ENCODE measurements at places on chromosomes 16 and 17.

DNA sequence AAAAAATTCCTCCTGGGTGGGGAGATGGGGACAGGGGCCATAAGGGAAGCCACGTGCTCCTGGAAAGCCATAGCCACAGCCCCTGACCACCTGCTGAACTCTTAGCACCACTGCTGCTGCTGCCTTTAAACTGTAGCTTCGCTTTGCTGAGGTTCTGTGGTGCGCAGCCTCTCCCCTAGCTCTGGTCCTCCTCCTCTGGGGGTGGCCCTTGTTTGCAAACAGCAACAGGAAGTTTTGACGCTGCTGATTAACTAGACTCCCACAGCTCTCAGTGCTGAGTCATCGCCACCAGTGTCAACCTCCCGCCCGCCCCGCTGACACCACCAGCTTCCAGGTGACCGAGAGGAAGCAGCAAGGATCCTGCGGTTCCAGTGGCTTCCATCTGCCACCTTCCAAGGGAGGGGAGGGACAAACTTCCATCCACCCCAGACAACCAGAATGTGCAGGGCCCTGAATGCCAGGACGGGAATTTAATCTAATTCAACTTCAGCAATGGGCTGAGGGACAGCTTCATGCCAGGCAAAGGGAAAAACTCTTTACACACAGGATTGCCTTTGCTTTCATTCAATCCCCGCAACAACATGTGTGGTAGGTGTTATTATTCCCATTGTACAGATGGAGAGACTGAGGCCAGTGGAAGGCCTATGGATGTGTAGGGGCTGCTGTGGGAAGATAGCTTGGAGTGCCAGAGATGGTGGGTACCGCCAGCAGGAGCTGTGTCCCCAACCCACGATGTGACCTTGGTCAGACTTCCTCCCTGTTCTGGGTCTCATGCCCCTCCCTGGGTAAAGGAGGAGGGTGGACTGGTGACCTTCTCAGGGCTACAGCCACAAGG is 8.1 kb upstream of the KIFC3 start:
- DNase-seq = peak; percentile 66

DNA sequence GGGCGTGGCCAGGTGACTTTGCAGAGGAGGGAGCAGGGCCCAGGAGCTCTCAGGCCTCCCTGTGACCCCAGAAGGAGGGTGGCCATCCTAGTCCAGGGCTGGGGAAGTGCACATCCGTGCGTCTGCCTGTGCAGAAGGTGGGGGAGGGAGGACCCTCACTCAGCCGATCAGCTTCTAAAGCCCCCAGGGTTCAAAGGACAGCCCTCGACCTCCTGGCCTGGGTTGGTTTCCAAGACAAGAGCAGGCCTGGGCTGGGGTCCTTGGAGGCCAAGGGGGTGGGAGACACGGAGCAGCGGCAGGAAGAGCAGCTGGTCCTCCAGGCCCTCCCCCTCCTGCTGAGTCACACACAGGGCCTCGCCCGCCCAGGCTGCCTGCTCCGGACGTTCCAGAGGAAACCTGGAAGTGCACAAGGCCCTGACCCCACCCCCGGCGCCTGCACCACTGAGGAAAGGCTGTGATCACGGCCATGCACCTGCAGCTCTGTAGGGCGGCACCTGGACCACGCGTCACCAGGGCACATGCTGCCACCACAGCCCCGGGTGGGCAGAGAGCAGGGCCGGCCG is 67.1 kb upstream of the ZNF469 start:
- DNase-seq = no peak

DNA sequence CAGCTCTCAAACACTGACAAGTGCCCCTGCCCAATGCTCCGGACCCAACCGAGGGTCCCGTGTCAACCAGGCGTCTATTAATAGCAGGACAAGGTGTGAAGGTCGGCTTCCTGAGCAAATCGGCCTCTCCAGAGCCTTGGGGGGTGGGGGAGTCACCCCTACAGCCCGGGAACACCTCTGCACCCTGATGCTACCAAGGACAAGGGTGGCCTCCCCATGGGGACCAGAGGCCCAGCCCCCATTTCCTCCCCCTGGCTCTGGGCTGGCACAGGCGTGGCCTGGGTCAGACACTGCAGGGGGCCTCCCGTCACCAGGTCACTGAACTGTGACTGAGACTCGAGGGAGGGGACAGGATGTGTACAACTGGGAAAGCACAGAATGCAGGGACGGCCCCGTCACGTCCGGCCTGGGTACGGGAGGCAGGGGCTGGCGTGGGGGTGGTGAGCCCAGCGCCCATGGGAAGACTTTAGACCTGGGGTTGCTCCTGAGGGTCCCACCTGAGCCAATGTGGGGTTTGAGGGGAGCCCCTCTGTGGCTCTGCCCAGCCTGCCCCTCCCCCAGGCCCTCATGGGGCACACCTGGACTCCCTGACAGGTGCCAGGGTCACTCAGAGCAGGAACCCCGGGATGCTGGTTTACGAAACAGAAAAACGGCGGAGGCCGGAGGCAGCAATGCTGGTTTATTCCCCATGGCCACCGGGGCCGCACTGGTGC is 579 bp upstream of the CYBA start:
- DNase-seq = no peak

- DNase-seq = peak; percentile 56
These were observed 10.2 kb upstream of the MRC2 start for GRCh38 chr17:62616993-62617893.

- DNase-seq = no peak
These were observed 19.8 kb downstream of the MAP2K4 start for GRCh38 chr17:12040478-12040877.

DNA sequence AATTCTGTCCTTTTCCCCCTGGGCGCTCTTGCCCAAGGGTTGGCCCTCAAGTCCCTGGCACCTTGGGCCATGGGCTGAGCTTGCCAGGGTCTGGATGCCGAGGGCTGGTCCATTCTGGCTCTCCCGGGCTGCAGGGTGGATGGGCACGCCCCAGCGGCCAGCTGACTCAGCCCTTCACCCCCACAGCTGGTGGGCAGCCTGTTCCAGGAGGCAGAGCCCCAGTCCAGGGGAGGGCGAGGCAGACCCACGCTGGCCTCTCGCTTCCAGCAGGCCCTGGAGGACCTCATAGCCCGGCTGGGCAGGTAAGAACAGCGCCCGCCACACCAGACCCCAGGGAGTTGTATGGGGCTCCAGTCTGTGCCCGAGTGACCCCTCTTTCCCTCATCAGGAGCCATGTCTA is 15.0 kb downstream of the MYO15B start:
- no peak for DNase-seq

- no peak for DNase-seq
These were observed 29.1 kb upstream of the SPNS2 start for GRCh38 chr17:4469552-4469951.

GRCh38 chr17:57294629-57295501 is 38.5 kb downstream of the MSI2 start:
- peak; percentile 83 for DNase-seq

DNA sequence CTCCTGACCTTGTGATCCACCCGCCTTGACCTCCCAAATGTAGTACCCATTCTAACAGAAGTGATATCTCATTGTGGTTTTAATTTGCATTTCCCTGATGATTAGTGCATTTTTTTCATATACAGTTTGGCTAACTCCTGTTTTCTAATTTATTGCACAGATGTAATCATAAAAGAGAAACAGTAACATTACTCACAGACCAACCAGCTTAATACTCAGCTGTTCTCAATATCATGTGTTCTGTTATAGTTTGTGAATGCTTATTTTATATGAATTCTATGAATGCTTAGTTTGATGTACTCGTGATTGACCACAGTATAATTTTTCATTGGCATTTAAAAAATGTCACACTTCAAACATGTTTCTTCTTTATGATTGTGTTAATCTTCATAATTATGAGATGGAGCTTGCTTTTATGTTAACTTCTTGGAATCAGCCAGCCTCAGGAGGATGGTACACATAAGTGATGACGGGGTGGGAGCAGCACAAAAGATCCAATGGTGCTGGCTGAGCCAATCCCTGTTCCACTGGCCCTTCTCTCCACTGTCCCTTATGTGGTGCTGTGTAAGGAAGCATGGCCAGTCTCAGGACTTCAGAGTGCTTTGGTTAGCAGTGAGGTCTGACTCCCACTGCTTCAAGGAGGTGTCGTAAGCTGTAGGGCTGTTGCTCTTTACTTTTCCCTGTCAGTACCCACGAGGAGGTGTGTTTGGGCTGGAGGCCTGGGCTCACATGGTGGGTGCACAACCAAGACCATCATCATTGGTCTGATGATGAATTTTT is 191.0 kb downstream of the SPECC1 start:
- DNase-seq = no peak

DNA sequence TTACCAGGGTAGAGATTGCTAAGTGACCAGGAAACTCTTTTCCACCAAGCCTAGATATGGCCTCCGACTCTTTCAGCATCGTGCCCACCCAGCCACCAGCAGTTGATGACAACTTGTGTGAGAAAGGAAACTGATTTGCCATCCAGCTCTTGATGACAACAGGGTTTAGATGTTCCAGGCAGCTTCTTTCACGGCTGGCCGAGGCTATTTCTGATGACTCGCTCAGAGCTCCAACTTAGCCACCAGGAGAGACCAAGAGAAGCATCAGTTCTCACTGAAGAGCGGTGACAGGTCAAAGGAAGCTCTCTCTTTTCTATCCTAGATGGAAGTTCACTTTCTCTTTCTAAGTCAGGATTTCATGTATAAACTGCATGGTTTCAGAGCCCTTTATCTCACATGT is 61.2 kb downstream of the MPHOSPH6 start:
- DNase-seq = no peak

DNA sequence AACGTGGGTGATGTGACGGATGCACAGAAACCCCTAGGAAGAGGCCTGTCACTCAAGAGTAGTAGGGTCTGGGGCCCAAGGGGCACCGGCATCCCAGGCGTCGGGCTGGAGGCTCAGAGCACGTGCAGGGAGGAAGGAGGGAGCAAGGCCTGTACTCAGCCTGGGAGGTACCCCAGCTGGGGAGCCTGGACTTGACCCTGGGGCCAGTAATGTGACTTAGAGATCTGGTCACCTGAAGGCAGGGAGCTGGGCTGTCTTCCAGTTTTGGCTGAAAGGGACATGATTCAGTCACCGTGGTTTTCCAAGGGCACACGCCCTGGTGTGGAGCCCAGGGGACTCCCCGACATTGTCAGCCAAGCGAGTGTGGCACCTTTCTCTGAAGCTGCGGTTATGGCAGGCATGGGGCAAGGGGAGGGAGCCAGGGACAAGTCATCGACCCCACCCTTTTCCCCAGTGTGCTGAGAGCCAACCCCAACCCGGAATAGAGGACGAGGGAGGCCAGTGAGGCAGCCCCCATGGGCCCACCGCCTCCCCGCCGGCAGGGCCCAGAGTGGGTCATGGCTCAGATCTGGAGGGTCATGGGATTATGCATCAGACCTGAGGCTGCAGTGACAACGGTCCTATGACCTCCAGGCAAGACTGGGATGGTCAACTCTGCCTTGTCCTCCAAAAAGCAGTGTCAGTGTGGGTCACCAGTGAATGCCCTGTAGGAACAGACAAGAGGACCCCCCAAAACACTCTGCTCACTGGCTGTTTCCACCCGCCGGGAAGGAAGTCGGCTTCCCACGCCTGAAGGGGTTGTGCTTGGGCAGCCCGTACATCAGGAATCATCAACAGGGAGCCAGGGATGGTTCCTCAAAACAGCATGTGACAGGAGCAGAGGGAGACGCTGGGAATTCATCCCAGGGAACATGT is 41.9 kb downstream of the MEAK7 start:
- no peak for DNase-seq

DNA sequence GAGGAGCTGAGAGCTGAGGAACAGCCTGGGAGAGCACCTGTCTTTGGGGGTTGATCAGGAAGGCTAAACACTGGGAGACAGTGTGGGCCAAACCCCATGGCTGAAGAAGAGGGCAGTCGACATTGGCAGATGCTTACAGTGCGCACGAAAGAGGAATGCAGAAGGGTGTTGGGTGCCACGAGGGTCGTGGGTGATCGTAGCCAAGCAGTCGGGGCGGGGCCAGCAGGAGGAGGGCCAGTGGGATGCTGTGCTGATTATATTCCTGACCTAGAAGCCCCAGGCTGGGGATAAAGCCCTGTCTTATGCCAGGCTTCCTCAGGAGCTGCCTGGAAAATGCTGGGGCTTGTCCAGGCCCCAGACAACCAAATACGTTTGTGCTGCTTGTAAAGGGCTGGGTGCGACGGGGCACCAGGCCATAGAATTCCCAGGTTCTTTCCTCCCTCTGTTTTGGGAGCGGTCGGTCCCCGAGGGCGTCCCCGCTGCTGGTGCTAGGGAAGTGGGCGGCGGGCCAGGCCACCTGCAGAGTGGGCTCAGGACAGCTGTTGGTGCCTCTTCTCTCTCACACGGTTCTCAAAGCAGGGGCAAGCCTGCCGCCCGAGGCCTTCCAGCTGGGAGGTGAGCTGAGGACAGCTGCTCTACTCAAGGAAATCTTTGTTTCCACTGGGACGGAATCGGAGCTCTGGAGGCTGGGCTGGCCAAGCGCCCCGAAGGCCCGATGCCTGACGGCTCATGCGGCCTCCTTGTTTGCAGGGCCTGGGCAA is 10.0 kb downstream of the C1QTNF1 start:
- peak; percentile 92 for DNase-seq

- DNase-seq = peak; percentile 69
These were observed 2.8 kb downstream of the KDM6B start for GRCh38 chr17:7836596-7837407.

GRCh38 chr16:68528233-68528632 is 10.9 kb upstream of the ZFP90 start:
- no peak for DNase-seq

DNA sequence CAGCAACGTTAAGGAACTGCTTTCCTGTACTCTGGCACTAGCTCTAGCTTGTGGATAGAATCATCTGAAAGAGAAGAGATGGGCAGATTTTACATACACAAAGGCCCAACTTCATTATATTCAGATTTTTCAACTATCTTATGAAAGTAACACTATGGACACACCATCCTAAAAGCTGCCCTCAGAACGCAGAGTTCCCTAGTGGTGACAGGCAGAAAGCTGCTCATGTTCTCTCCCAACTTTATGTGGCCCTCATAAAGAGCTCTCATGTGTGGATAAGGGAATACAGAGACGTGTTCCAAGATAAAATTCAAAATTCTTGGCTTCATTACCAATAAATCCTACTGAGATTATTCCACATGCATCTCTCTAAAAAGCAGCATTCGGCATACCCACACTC is 1.5 kb downstream of the CFAP20 start:
- no peak for DNase-seq

- DNase-seq = no peak
These were observed 8.5 kb downstream of the GFOD2 start for GRCh38 chr16:67710607-67711006.

DNA sequence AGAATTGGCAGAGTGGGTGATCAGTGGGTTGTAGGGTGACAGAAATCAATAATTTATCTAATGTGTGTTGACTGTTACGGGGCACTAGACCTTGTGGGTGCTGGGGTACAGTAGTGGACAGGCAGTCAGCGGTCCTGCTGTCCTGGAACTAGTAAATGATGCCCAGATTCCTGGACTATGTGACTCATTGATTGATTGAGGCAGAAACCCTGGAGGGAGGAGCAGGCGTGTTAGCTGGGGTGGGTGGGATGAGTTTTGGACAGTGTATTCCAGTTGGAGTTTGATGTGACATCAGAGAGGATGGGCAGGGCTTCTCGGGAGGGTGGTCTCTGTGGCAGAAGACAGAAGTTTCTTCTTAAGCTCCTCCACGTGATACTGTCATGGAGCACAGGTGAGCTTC is 24.4 kb downstream of the PRMT7 start:
- no peak for DNase-seq

- peak; percentile 58 for DNase-seq
These were observed 176.2 kb upstream of the FAM20A start for GRCh38 chr17:68777243-68777855.

- DNase-seq = no peak
These were observed 528 bp downstream of the PRSS27 start for GRCh38 chr16:2719328-2720063.

All from COR-L47 (cell line).